ENCODE measurements at places on chromosomes 6 and 20.

DNA sequence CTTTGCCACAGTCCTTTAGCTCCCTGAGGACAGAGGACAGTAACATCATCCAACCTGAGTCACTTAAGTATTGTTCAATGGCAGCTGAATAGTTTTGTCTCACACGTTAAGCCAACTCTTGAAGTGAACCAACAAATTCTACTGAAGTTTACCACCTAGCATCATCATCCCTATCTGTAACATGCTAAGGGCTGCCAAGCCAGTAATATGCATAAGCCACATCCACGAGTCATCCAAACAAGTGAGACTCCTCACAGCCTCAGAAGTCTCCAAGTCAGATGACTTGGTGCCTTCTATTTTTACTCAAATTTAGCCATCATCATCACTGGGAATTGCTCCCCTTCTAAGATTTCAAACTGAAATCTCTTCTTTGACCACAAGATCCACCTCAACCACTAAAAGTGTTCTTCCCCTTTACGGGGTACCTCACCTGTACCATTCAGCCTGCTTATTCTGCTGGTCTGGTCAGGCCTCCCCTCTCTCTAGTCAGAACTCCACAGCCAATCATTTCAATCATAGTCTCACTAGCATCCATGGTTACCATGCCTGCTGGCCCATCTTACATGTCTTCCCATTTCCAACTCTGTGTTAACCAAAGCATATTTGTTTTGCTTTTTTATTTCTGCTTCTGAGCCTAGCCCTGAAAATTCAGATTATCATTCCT is 73.7 kb downstream of the DTNBP1 start:
- no peak for DNase-seq

GRCh38 chr6:75609639-75610590 is 8.2 kb downstream of the SENP6 start:
- DNase-seq: no peak

- DNase-seq: no peak
Observed at GRCh38 chr6:155100087-155100486, 105.0 kb downstream of the TIAM2 start.

DNA sequence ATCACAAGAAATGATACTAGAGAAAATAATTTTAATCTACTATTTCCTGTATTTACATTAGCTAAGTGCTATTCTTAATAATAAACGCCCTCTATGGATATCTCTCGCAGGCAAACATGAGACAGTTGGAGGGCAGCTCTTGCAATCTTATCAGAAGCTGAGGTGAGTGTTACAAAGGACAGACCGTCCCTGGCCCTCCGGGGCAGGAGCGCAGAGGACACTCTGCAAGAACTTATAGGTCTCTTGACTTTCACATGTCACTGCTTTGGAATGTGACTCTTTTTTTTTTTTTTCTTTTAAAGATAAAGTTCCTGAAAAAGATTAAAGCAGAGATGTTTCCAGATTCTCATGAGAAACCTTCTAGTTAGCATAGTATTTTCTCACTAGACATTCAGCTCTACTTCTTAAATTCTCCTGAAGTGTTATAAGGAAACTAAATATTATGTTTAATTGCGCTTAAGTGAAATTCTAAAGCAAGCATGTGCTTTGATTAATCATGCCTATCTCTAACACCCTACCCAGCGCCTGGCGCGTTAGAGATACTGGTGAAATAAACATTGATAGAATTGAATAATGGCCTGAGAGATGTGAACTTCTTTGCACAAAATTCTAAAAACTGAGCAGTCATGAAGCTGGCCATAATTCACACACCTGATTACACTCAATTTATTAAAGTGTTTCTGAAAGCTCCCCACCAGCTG is 57.4 kb downstream of the SYTL3 start:
- DNase-seq: no peak

DNA sequence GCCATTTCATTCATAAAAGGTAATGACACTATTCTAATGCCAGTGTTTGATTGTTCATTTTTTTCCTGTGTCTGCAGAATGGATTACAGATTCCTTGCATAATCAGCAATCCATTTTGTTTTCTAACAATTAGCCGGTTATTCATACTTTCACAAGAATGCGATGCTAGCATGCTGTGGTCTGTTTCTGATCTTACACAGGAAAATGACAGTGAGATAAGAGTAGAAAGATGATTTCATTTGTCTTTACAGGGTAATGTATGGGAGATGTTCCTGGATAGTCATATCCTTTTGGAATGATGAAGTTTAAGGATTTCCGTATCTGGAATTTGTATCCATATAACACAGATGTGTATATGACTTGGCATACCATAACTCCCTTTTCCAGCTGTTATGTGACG is 207.3 kb downstream of the FARS2 start:
- no peak for DNase-seq

- no peak for DNase-seq
Observed at GRCh38 chr6:132961610-132962009, 147.2 kb downstream of the RPS12 start.
